PC-9 (cell line): ENCODE measurements at places on chromosomes 2 and 18. TPM values are rescaled to one million over a fixed set of nuclear protein-coding genes. Genes with fewer than 3 reads are reported as not detected.

KCNF1 gene
- total RNA-seq = 1.0 TPM in 2 replicates

POTEC gene
- not detected in 2 replicates for total RNA-seq

COLEC11 gene
- total RNA-seq = 2.4 and 4.6 TPM in 2 replicates

C2orf80 gene
- total RNA-seq = not detected in 2 replicates

RIT2 gene
- total RNA-seq = not detected in 2 replicates

BUB1 gene
- total RNA-seq = 45.7 and 74.6 TPM in 2 replicates

ZNF512 gene
- total RNA-seq = 27.1 and 40.6 TPM in 2 replicates

DSG1 gene
- not detected in 2 replicates for total RNA-seq

C1GALT1C1L gene
- 3.7 and 4.6 TPM in 2 replicates for total RNA-seq

LYPD1 gene
- total RNA-seq = 5.1 and 10.3 TPM in 2 replicates

RBMS1 gene
- 50.7 and 65.1 TPM in 2 replicates for total RNA-seq

CTNNA2 gene
- not detected in 2 replicates for total RNA-seq

CDH19 gene
- total RNA-seq = not detected in 2 replicates

AQP12A gene
- total RNA-seq = not detected in 2 replicates

LIMS2 gene
- total RNA-seq = 1.4 and 2.5 TPM in 2 replicates

MCFD2 gene
- total RNA-seq = 127 and 163 TPM in 2 replicates

SUCLG1 gene
- 42.1 and 59.5 TPM in 2 replicates for total RNA-seq

SLC14A1 gene
- total RNA-seq = not detected in 2 replicates

ADCYAP1 gene
- total RNA-seq = not detected in 2 replicates

PNKD gene
- 94.7 and 102 TPM in 2 replicates for total RNA-seq

MAB21L4 gene
- total RNA-seq = 68.8 and 84.0 TPM in 2 replicates

SERPINB5 gene
- 25.5 and 26.2 TPM in 2 replicates for total RNA-seq

ORC4 gene
- 28.4 and 44.2 TPM in 2 replicates for total RNA-seq

VWA3B gene
- not detected in 2 replicates for total RNA-seq

EFHD1 gene
- 10.6 and 15.0 TPM in 2 replicates for total RNA-seq

ASPRV1 gene
- total RNA-seq = 0.30 and 0.48 TPM in 2 replicates

IL18R1 gene
- 1.9 and 3.4 TPM in 2 replicates for total RNA-seq

SOX11 gene
- total RNA-seq = not detected in 2 replicates

SLC4A5 gene
- total RNA-seq = 1.2 TPM in 1 of 2 replicates, not detected in the other

ATF2 gene
- total RNA-seq = 80.9 and 94.5 TPM in 2 replicates

SLC4A3 gene
- 7.3 and 9.0 TPM in 2 replicates for total RNA-seq

TMEM163 gene
- 1.4 and 2.4 TPM in 2 replicates for total RNA-seq

NAT8 gene
- total RNA-seq = not detected in 2 replicates

TMEM182 gene
- total RNA-seq = 12.9 and 13.7 TPM in 2 replicates

IL18RAP gene
- total RNA-seq = not detected in 2 replicates

UPP2 gene
- not detected in 2 replicates for total RNA-seq

CYRIA gene
- 3.9 and 4.0 TPM in 2 replicates for total RNA-seq

HJURP gene
- total RNA-seq = 109 TPM in 2 replicates

SSB gene
- 53.8 and 71.3 TPM in 2 replicates for total RNA-seq

MAP2 gene
- total RNA-seq = 67.7 and 71.1 TPM in 2 replicates

LHCGR gene
- not detected in 2 replicates for total RNA-seq

TMBIM1 gene
- 172 and 187 TPM in 2 replicates for total RNA-seq

NOSTRIN gene
- total RNA-seq = 0.48 and 0.68 TPM in 2 replicates

MIB1 gene
- 40.1 and 40.3 TPM in 2 replicates for total RNA-seq

MROH2A gene
- 1.4 and 2.9 TPM in 2 replicates for total RNA-seq

DCDC2C gene
- not detected in 2 replicates for total RNA-seq

TAF1B gene
- total RNA-seq = 23.8 and 24.8 TPM in 2 replicates

LAMA1 gene
- total RNA-seq = not detected in 2 replicates

ATP6V1B1 gene
- 7.8 and 13.9 TPM in 2 replicates for total RNA-seq

AAMP gene
- 126 and 165 TPM in 2 replicates for total RNA-seq

SCLY gene
- total RNA-seq = 33.9 and 40.0 TPM in 2 replicates

FEV gene
- total RNA-seq = not detected in 2 replicates

SAG gene
- not detected in 2 replicates for total RNA-seq

FSIP2 gene
- total RNA-seq = 0.22 and 0.63 TPM in 2 replicates

CD28 gene
- not detected in 2 replicates for total RNA-seq

MC2R gene
- total RNA-seq = not detected in 2 replicates

MZT2A gene
- 202 and 229 TPM in 2 replicates for total RNA-seq

CRYGC gene
- total RNA-seq = not detected in 2 replicates

ATOH8 gene
- total RNA-seq = 0.25 TPM in 1 of 2 replicates, not detected in the other
